CD4-positive, alpha-beta memory T cell (primary cell): ENCODE measurements at places on chromosomes 13 and 19. TPM values are rescaled to one million over a fixed set of nuclear protein-coding genes. Genes with fewer than 3 reads are reported as not detected.

Gene PLPP2
- 0.44 TPM for total RNA-seq

Gene CACNG7
- not detected for total RNA-seq

Gene NLRP7
- not detected for total RNA-seq

Gene DACT3
- total RNA-seq = not detected

GRCh38 chr13:50318887-50319286 lies 303.6 kb downstream of the KCNRG start:
- no peaks in the 10 kb centered on the region for H3K36me3 ChIP-seq
- no peak overlapping the region for H3K27ac ChIP-seq
- H3K4me1 ChIP-seq = peaks cover 32% of the 10 kb centered on the region
- H3K4me3 ChIP-seq = no peak overlapping the region

GRCh38 chr13:39452417-39452816 lies 150.6 kb downstream of the LHFPL6 start:
- H3K36me3 ChIP-seq = no peaks in the 10 kb centered on the region
- no peak overlapping the region for H3K27ac ChIP-seq
- no peak for DNase-seq
- H3K4me1 ChIP-seq = no peaks in the 10 kb centered on the region

GRCh38 chr13:22447132-22447886 lies 733.5 kb upstream of the SGCG start:
- H3K27me3 ChIP-seq = no peaks in the 10 kb centered on the region
- H3K4me3 ChIP-seq = no peak overlapping the region
- no peaks in the 10 kb centered on the region for H3K36me3 ChIP-seq
- no peak for DNase-seq

DNA sequence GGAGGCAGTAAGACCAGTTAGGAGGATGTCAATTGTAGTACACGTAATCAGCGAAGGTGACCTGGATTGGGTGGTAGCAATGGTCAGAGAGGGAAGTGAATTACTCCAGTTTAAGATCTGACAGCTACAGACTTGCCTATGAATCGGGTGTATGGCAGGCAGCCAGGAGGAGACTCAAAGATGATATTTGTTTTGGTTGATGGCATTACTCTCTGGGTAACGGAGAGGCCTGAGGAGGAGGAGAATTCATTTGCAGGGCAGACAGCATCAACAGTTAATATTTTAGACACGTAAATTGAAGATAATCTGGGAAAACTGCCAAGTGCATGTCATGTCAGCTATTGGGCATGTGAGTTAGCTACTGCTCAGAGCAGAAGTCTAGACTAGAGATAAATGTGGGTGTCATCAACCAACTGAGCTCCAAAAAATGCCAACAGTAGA lies 109.2 kb downstream of the SGCG start:
- no peak overlapping the region for H3K4me3 ChIP-seq
- no peak overlapping the region for H3K27ac ChIP-seq
- H3K4me1 ChIP-seq = no peaks in the 10 kb centered on the region
- H3K36me3 ChIP-seq = no peaks in the 10 kb centered on the region

DNA sequence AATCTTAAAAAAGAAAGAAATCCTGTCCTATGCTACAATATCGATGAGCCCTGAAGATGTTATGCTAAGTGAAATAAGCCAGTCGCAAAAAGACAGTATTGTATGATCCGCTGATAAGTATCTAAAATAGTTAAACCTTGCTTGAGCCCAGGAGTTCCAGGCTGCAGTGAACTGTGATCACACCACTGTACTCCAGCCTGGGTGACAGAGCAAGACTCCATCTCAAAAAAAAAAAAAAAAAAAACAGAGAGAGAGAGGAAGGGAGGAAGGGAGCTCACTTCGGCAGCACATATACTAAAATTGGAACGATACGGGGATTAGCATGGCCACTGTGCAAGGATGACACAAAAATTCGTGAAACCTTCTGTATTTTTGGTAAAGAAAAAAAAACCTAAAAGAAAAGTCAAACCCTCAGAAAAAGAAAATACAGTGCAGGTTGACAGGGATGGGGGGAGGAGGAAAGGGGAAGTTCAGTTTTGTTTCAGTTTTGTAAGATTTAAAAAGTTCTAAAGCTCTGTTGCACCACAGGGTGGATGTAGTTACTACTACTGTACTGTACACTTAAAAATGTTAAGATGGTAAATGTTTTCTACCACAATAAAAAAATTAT lies 8.4 kb downstream of the CLASRP start:
- H3K27ac ChIP-seq = no peak overlapping the region
- no peaks in the 10 kb centered on the region for H3K27me3 ChIP-seq
- no peak overlapping the region for H3K4me3 ChIP-seq
- no peak for DNase-seq
- H3K36me3 ChIP-seq = peaks cover 29% of the 10 kb centered on the region

GRCh38 chr19:47253467-47253881 lies 2.9 kb upstream of the CCDC9 start:
- no peak overlapping the region for H3K27ac ChIP-seq
- H3K27me3 ChIP-seq = no peaks in the 10 kb centered on the region
- peaks cover 3% of the 10 kb centered on the region for H3K36me3 ChIP-seq
- no peak overlapping the region for H3K4me3 ChIP-seq

DNA sequence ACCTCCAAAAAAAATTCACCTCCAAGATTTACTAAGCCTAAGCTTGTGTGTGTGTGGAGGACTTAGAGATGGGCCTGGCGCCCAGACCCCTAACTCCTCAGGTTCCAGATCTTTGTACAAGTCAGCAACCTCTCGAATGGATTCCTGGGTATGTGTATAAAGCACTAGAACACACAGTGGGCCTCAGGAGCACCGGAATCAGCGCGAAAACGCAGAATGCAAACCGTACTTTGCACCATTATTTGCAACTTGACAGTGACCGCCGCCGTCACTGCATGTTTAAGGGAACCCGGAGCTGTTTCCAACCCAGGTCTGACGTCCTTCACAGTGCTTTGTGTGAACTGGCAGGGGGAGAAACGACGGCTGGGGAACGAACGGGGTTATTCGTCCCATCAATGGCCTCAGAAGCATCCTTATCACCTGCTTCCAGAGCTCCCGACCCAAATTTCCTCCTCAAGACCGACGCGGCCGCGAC lies 688 bp downstream of the ZNF606 start:
- DNase-seq = no peak
- H3K4me1 ChIP-seq = peaks cover 22% of the 10 kb centered on the region
- peaks cover 19% of the 10 kb centered on the region for H3K36me3 ChIP-seq
- no peaks in the 10 kb centered on the region for H3K27me3 ChIP-seq

GRCh38 chr13:60754211-60755090 lies 357.4 kb downstream of the TDRD3 start:
- no peak overlapping the region for H3K4me3 ChIP-seq
- DNase-seq = no peak
- H3K27me3 ChIP-seq = no peaks in the 10 kb centered on the region
- H3K4me1 ChIP-seq = no peaks in the 10 kb centered on the region
